ENCODE measurements at places on chromosomes 4 and X. TPM values are rescaled to one million over a fixed set of nuclear protein-coding genes. Genes with fewer than 3 reads are reported as not detected.

DNA sequence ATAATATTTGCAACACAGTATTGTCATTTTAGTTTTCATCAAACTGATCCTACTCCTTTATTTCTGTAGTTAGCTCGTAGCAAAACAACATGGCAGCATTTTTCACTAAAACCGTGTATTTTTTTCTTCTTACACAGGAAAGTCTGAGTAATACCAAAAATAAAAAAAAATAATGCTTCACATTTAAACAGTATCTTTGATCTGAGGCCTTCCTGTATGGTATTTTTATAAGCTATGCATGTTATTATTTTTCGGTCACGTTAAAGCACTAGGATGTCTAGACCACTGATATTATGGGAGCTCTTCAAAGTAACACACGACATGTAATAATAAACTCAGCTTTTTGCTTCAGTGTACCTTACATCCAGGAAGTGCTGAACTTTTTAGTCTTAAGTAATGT is 94.1 kb upstream of the SRD5A3 start:
- DNase-seq, result no peak

Gene CXCL3
- total RNA-seq, result 7.0 TPM

Gene CXCL11
- 0.96 TPM for total RNA-seq

Gene INTU
- total RNA-seq, result 36.6 TPM

Gene TMSB15C
- 5.3 TPM for total RNA-seq

DNA sequence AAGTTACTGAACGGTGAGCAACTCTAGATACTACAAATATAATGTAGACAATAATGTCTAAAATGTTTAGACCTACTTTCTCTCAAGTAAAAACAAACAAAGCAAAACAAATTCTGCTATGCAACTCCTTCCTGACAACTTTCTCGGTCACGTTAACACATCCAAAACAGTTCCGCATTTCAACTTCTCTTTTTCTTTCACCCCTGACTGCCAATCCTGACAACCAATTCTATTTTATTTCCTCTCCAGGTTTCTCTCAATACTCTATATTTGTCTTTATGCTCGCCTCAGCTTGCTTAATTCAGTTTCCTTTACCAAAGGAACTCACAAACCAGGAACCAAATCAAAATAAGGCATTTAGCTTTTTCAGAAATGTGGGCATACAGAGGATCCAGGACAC is 513.0 kb downstream of the FSTL5 start:
- peak; percentile 34 for DNase-seq

DNA sequence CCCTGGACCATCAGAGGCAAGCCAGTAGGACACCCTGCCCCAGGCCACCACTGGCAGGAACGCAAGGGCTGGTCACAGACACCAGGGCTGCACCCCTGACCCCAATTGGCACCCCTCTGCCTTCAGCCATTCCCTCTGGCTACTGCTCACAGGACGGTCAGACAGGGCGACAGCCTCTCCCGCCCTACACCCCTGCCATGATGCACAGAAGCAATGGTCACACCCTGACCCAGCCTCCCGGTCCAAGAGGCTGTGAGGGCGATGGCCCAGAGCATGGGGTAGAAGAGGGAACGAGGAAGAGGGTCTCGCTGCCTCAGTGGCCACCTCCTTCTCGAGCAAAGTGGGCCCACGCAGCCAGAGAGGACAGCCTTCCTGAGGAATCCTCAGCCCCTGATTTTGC is 143.5 kb downstream of the SOWAHB start:
- no peak for DNase-seq

GRCh38 chr4:100838286-100838685 is 320.5 kb upstream of the EMCN start:
- DNase-seq, result no peak

- DNase-seq, result no peak
Measured at GRCh38 chr4:183492791-183493222, 12.1 kb upstream of the ING2 start.

Gene KIT
- total RNA-seq, result 6.3 TPM

- no peak for DNase-seq
Measured at GRCh38 chrX:13666836-13667235, 13.9 kb downstream of the TCEANC start.

DNA sequence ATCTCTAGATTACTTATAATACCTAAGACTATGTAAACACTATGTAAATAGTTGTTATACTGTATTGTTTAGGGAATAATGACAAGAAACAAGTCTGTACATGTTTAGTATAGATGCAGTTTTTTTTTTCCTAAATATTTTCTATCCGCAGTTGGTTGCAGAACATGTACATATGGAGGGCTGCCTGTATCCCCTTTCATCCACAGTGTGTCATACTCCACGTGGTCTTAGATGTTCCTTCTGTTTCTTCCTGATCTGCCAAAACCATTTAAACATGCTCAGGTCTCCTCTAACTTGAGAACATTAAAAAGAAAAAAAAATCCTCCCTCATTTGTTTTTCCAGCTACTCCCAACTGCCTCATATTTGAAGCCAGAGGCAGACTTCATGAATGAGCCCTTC is 14.0 kb downstream of the OCIAD1 start:
- DNase-seq, result no peak

GRCh38 chr4:98648602-98649001 is 9.8 kb downstream of the TSPAN5 start:
- DNase-seq, result no peak

DNA sequence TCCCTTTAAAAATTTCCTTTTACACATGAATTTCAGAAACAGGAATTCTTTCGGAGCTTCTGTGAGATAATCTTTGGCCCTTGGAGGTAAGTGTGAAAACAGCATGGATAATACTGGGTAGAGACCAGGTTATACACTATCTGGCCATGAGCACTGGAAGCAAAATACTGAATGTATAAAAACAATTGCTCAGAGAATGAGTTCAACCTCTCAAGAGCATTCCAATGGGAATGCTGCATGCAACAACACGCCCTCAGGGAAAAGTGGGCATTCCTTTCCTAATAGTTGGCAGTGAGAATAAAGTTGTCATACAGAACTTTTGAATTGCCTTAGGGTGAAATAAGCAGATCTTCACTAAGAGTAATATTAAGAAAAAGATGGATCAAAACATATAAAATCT is 574.8 kb upstream of the DIPK2B start:
- peak; percentile 38 for DNase-seq

DNA sequence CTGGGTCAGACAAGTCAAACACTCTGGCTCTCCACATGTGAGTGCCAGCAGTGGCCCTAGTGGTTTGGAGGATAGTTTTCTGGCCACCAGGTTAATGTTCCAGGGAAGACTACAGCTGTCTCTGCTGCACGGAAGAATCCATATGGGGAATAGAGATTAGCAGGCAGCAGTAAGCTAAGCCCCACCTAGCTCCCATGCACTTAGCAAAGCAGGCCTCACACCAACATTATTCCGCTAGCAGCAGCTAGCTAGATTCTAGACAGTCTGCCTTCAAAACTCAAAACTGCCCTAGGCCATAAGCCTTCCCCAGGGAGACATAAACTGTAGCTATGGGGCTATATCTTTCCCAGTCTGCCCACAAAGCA is 203.4 kb downstream of the CHIC1 start:
- DNase-seq, result no peak

GRCh38 chr4:189779281-189779980 is 161.2 kb upstream of the FRG1 start:
- no peak for DNase-seq

DNA sequence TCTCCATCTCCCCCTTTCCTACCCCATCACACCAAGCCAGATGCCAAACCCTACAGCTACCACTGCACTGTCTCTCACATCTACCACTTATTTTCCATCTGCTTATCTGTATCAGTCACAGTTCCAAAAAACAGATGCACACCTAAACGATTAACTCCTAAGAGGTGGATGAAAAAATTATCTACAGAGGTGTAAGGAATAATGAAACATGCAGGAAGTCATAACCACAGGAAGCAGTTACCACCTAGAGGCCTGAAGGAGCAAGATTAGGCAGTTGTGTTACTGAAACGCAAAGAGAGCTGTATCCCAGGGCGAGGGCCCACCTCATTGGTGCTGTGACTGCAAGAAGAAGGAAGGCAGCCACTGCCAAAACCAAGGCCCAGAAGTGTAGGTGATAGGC is 87.8 kb upstream of the FAM241A start:
- DNase-seq, result no peak

GRCh38 chrX:103356858-103357257 is 552 bp downstream of the TCEAL9 start:
- DNase-seq, result peak; percentile 35

Gene NKX6-1
- total RNA-seq, result 1.7 TPM

DNA sequence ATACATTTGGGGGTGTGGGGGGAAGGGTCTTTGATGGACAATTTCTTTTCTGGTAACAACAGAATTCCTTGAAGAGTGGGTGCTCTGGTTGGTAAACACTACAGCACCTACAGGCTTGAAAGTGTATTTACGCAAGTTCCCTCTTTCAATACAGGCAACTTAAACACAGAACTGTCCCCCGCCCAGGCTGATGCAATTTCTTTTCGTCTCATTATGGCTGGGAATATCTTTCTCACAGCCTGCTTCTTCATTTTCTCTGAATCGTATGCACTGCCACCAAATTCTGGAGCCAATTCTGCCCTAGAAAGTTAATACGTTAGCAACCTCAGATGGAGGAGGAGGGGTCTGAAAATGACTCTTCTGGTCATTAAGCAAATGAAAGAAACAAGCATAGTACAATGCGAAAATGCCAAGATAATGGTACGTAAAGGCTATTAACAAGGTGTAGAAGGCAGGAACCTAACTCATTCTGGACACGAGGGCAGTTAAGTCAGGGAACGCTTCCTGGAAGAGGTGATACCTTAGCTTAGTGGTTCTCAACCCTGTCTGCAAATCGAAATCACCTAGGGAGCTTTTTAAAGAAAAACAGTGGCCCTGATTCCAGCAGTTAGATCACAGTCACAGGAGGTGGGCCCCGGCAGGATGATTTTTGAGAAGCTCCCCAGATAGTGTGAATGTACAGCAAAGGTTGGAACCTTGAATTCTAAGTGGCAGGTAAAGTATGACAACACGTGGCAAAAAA is 1.0 kb downstream of the AGA start:
- peak; percentile 25 for DNase-seq

DNA sequence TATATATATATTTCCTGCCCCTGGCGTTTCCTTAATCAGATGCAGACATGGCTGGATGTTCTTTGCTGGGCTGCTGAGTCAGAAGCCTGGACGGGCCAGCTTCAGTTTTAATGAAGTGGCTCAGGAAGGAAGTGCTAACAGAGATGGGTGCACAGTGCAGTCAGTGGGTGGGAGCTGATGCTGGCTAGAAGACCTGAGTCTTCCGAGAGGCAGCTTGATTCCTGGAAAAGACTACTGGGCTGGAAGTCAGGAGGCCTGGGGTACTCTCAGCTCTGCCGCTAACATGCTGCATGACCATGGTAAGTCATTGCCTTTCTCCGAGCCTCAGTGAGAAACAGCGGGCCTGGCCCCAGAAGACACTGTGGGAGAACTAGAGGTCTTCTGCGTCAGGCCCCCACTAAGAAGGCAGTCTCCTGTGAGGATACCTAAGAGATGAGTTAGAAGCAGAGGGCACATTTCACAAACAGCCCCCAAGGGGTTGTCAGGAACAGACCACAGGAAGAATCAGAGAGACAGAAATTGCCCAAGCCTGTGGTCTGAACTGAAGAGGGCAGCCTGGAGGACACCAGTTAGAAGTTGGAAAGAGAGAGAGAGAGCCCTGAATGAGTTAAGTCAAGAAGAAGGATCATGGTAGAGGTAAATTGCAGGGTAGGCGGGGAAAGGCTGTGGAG is 8.3 kb upstream of the CD40LG start:
- no peak for DNase-seq

Gene PLAC1
- 8.4 TPM for total RNA-seq

Gene AMER1
- 3.4 TPM for total RNA-seq

DNA sequence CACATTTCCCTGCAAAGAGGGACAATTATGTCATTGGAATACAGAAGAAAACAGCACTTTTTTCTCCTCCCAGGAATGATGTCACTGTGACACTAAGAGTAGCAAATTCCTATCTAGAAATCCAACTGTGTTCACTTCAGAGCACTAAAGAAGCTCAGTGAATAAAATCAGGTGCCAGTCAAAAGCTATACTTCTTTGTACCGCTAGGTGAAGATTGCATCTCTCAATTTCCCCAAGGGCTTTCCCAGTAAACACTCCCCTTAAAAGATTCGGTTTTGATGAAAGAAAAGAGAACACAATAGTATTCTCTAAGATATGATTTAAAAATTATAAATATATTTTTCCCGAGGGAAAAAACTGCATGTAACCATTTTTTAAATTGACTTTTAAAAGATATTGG is 104.7 kb upstream of the MID1 start:
- DNase-seq, result no peak

Gene CT47B1
- not detected for total RNA-seq

- no peak for DNase-seq
Measured at GRCh38 chr4:158865520-158866177, 96.8 kb downstream of the FNIP2 start.

GRCh38 chrX:10974920-10975319 is 136.2 kb upstream of the HCCS start:
- no peak for DNase-seq

- no peak for DNase-seq
Measured at GRCh38 chrX:51606446-51606845, 12.3 kb downstream of the CENPVL3 start.

DNA sequence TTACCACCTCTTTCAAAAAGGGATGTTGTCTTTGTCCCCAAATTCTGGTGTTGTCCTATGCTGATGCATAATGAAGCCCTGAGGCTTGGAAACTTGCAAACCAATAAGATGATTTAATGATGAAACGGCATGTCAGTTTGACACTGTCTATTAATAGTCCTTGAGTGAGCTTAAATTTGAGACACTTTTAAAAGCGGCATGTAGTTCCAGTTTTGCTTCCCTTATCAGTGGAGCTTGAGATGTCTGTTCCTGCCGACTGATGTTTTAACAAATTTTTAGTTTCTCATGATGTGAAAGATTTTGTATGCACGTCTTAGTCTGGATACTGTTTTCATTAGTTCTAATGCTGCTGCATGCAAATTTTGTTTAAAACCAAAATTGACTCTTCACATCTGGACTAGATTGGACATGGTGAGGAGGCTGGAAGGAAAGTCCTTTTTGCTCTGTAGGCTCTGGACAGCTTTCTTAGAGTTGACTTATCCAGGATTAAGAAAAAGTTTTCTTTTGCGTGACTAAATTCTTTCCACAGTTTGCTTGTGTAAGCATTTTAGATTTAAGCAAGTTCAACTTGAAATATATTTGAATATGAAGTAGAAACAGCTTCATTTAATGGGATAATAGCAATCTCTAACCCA is 11.7 kb downstream of the C1GALT1C1 start:
- no peak for DNase-seq

- no peak for DNase-seq
Measured at GRCh38 chr4:162154862-162155540, 8.8 kb downstream of the FSTL5 start.

DNA sequence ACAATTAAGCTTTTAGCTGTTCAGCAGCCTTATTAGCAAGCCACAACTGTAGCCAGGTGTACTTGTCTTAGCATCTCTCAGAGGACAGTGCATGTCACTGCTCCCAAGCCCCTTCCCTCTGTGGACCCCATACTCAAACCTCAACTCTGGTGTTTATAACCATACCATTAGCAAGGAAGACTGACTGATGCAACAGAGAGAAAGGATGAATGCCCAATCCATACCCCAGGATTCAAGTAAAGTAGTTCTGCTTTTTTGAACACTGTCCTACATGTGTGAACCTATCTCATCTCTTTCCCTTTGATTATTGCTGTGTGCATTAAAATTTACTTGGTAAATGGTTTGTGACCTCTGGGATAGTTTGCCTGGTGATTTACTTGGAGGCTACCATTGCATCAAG is 22.8 kb upstream of the CYBB start:
- DNase-seq, result no peak

- DNase-seq, result no peak
Measured at GRCh38 chrX:128439159-128439558, 387.0 kb upstream of the ACTRT1 start.
